ENCODE measurements at places on chromosomes 2 and 18.

DNA sequence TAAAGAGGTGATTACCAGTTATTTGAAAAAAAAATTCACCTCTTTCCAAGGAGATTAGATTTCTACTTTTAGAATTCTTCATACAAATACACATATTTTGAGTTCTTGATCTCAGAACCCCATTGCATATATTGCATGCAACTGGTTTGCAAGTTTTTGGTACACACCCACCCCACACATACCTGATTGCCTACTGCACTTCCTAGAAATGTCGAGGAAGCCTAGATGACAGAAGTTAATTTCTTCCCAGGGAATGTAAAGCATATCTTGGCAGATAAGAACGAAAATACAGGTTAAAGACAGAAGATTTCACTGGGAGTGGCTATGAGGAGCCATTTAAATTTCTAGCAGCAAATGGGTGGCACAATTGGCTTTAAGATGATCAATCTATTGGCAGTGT is 67.1 kb upstream of the IL1R1 start:
- DNase-seq: no peak

GRCh38 chr18:5842653-5843052 is 52.7 kb downstream of the TMEM200C start:
- DNase-seq: no peak

- peak; percentile 37 for DNase-seq
Observed at GRCh38 chr2:3706892-3707291, 3.5 kb downstream of the DCDC2C start.

DNA sequence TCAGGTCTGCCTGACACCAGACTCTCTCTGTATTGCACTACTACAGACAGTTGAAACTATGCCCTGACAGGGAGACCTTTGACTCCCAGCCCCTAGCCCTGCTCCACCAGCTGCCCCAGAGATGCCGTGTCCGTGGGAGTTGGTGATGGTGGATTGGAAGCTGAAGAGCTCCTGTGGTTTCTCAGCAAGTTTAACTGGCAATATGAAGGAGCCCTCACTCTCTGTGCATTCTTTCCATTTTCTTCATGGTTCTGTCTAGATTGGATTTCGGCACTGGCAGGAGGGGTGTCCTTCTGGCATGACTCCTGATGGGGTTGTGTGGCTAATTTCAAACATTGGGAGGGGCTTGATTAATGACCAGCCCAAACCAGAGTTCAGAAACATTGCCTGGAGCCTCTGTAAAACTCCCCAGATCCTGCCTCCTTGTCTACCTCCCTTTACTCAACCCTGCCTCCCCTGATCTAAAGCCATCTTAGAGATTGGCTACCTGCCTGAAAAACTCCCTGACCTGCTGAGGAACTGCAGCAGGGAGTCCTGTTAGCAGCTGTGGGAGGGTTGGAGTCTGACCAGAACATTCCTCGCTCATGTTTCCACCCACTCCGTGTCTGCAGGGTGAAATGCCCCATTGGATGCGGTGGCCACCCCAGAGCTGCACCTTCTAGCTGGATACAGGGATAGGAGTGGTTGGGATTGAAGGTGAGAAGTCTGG is 206.9 kb upstream of the SPRED2 start:
- peak; percentile 41 for DNase-seq

DNA sequence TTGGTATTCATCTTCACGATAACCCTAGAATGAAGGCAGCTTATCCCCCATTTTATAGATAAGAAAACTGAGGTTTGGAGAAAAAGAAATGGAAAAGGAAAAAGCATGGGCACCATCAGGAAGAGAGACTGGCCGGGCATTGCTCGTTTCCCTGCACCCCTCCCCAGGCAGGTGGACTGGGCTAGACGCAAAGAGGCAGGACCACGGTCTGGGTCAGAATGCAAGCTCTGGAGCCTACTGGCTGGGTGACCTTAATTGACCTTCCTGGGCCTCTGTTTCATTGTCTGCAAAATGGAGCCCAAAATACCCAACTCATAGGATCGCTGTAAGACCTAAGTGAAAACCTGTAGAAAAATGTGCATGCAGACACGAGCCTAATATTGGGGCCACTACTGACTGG is 135.3 kb upstream of the GLI2 start:
- DNase-seq: no peak

DNA sequence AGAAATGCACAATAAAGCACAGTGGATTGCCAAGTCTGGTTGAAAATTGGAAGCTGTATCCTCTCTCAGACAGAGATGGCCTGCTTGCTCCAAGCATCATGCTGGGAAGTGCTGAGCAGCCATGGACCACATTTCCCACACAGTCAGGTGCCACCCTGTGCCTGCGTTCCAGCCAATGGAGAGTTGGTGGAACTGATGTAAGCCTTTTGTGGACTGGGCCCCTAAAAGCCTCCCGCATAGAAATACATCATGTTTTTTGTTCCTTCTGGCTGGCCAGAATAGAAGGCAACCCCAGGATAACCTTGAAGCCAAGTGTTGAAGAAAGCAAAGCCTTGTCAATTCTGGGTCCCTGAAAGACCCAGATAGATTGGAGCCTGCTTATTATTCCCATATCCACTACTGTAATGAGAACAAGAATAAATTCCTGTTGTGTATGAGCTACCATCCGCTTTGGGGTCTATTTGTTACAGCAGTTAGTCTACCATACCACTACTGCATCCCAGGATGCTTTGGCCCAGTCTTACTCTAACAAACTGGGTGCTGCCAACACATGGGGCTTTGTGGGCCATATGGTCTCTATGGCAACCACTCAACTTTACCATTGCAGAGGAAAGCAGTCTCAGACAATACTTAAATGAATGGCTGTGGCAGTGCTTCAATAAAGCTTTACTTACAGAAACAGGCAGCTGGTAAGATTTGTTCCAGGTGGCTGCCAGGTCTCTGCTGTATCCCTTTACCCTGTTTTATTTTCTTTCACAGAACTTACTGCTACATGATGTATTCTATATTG is 65.4 kb downstream of the POLE4 start:
- no peak for DNase-seq

- DNase-seq: no peak
Observed at GRCh38 chr2:168466834-168467565, 10.9 kb downstream of the CERS6 start.

DNA sequence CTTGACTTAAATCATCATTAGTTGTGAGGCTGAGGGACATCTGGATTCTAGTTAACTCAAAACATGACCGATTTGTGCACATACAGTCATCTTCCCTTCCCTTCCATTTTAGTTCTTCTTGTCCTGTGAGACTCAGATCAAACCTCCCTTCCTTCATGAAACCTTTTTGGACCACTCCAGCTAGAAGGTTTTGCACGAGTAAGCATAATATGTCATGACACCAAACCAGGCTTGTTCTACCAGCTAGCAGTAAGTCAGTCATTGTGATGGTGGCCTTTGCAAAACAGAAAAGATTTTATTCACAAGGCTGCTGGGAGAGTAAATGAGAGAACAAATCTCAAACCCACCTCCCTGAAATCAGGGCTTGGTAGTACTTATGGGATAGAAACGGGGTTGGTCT is 14.3 kb downstream of the PPP1R1C start:
- DNase-seq: no peak

- DNase-seq: no peak
Observed at GRCh38 chr2:100708333-100708732, 111.6 kb upstream of the NPAS2 start.

- DNase-seq: no peak
Observed at GRCh38 chr2:216274194-216274840, 98.0 kb downstream of the MARCHF4 start.

DNA sequence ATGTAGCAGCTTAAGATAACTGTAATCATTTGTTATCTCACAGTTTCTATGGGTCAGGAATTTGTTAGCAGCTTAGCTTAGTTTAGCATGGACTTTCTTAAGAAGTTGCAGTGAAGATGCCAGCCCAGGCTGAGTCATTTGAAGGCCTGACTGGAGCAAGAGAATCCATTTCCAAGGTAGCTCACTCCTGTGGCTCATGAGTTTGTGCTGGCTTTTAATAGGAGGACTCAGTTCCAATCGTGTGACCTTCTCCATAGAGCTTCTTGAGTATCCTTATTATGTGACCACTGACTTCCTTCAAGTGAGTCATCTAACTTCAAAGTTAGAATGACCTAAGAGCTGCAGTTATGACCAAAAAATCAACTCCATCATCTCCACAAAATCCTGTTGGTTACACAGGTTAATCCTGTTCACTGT is 1.4 kb downstream of the GPATCH11 start:
- no peak for DNase-seq

Measured in muscle of leg (tissue), 16 donors.